ENCODE measurements at places on chromosomes 16 and 17.
A peak's percentile ranks its signal among the peaks of the same experiment; 100 is the strongest.

- no peak for DNase-seq
Observed at GRCh38 chr16:11182411-11182810, 73.6 kb downstream of the SOCS1 start.

- no peak for DNase-seq
Observed at GRCh38 chr17:57856792-57857620, 7.2 kb upstream of the MRPS23 start.

GRCh38 chr16:46658925-46659324 is 30.1 kb downstream of the VPS35 start:
- DNase-seq = peak; percentile 73

DNA sequence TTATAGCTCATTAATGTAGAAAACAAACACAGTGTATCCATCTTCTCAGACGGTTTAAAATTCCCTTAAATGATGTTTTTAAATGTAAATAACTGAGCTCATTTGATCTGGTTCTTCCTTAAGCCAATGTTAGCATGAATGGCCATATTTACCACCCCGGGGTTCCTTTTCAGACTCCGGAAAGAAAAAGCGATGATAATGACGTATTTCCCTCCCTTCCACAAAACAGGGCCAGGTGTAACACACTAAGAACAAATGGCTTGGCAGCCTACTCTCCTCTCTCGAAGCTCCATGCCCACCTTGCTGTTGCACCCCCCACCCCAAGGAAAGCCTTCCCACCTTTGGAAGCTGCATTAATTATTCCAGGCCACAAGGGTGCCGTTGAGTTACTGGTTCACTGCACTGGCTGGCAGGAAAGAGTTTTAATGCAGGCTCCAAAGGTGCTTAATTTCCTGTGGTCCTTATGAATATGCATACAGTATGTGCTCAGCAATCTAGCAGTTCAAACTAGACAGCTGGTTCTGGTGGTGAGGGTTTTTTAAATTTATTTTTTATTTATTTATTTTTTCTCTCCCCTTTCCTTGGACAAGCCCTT is 378.9 kb downstream of the WWOX start:
- peak; percentile 41 for DNase-seq

DNA sequence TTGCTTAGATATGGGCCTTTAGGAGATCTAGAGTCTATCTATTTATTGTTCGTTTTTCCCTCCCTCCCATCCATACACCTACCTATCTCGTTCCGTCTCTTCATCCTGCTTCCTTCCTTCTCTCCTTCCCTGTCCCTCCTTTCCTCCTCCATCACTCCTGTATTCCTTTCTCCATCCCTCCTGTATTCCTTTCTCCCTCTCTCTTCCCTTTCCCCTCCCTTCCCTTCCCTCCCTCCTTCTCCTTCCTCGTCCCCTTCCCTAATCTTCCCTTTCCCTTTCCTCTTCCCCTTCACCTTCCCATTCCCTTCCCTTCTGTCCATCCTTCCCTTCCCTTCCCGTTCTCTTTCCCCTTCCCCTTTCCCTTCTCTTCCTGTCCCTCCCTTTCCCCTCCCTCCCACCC is 10.6 kb downstream of the GP2 start:
- no peak for DNase-seq

GRCh38 chr16:54554581-54554980 is 268.0 kb upstream of the IRX3 start:
- no peak for DNase-seq

DNA sequence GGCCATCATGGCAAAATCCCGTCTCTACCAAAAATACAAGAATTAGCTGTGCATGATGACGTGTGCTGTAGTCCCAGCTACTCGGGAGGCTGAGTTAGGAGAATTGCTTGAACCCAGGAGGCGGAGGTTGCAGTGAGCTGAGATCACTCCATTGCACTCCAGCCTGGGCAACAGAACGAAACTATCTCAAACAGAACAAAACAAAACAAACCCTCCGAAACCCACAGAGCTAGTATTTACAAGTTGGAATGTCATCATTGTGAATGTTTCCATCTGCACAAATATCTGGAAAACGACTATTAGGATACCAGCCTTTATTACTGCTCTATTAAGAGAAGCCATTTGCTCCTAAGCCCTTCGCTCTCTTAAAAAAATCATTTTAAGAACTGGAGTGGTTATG is 26.0 kb downstream of the SMARCE1 start:
- no peak for DNase-seq

- peak; percentile 78 for DNase-seq
Observed at GRCh38 chr17:9239793-9240658, 218.7 kb downstream of the NTN1 start.

GRCh38 chr17:82748756-82749155 is 3.1 kb upstream of the TBCD start:
- no peak for DNase-seq

DNA sequence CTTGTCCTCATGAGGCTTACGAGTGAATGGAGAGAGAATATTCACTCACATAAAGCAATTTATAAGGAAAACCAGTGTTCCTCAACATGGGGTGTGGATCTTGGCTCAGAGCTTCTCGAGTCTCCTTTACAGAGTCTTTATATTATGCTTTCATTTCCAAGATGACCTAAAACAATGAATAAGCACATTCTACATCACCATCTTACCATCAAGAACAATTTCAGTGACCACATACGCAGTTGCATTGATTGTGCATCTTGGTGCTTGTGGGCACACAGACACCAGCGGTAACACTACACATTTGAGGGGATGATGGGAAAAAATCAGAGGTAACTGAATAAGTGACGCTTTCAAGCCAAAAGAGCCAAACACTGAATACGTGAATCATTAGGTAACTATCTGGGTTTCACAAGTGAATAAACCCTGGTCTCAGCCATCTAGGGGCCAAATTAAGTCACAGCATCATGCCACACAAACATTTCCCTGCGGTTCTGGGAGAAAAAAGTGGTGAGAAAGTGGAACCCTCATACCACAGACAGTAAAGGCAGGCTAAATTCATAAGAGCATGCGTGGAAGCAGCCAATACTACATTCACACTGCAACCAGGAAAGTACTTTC is 9.4 kb downstream of the CWC25 start:
- peak; percentile 54 for DNase-seq

- no peak for DNase-seq
Observed at GRCh38 chr16:73750639-73751038, 546.0 kb upstream of the PSMD7 start.

DNA sequence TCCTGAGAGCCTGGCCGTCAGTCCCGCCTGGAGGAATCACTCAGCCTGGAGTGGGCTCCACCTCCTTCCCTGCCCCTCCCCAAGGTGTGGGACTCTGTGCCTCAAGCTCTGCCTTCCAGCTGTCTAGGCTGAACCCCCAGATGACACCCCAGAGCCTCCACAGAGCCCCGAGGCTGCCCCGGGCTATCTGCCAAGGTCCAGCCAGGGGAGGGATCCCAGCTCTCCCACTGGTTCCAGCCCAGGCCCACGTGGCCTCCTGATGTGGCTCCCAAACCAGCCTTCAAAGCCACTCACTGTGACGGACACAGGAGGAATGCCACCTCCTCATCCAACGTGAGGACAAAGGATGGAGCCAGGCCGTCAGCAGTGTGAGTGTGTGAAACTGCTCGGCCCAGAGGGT is 45.6 kb upstream of the ENPP7 start:
- no peak for DNase-seq

- no peak for DNase-seq
Observed at GRCh38 chr16:81861503-81861902, 82.4 kb downstream of the PLCG2 start.

DNA sequence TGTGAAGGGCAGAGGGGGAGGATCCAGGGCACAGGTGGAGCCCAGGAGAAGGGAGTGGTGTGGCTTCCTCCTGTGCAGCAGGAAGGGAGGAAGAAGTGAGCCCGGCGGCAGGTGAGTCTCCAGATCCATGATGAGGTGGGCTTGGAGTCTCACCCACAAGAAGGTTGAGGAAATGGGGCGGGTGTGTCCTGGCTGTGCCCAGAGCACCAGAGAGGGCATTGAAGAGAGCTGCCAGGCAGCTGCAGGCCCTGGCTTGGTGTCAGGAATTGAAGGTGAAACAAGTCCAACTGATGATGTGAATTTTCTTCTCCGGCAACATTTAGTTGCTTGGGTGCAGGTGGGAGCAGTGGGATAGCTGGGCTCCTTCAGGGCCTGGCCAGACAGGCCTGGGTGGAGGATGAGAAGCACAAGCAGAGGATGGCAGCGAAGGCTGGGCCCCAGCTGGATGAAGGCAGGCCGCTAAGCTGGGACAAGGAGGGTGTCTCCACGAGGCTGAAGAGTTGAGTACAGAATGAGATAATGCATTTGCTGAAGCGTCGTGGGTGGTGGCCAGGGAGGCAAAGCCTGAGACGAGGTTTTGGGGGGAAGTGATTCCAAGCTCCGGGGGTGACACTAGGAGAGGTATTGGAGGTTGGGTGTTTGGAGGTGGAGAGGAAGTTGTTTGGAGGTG is 18.3 kb downstream of the NT5M start:
- no peak for DNase-seq

DNA sequence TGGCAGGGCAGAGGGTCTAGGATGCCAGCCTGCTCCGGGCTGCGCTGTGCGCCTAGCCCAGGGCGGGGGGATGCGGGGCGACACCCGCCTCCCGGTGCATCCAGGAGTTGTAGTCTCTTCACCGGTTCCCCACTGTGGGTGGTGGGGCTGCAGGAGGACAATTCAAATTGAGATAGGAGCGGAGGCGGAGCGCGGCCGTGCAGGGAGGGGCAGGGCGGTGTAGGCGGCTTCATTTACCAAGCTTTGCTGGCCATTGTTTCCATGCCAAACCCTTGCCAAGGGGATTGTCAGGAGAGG is 2047.4 kb downstream of the TP53TG3F start:
- DNase-seq = no peak

DNA sequence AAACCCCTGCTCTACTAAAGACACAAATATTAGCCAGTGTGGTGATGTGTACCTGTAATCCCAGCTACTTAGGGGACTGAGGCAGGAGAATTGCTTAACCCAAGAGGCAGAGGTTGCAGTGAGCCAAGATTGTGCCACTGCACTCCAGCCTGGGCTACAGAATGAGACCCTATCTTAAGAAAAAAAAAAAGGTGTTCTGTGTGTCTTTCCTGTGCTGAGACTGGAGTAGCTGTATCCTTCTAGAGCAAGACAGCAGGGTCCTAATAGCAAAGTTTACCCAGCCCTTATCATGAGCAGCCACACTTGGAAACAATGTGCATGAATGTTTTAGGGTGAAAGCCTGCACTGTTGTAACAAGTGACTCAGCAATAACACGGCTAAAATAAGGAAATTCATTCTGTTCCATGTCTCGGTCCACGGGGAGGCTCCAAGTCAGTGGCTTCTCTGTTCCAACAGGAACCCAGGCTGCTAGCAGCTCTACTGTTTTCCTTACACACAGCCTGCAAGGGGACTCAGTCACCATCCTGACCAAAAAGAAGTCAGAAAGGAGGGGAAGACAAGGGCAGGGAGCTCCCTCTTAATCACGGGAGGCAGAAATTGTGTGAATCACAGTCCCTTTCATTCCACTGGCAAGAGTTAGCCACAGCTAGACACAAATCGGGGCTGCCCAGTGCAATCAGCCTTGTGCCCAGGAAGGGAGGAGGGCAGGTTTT is 7.1 kb upstream of the SLC5A11 start:
- peak; percentile 90 for DNase-seq

- peak; percentile 44 for DNase-seq
Observed at GRCh38 chr17:82648742-82649331, 593 bp upstream of the WDR45B start.

DNA sequence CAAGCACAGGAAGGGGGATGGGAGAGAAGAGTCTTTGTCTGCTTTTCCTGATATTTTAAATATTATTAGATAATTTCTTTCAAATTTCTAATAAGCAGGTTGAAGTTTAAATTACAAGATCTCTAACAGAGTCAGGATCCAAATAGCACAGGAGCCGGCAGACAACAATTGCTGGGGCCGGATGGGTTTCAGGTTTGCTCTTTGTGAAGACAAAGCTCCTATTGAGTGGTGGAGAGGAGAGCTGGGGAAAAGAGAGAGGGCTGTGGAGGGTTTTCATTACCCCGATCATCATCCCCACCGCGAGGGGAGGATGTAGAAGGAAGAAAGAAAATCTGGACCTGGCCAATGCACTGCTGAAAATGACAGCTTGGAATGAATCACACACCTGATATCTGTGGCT is 197.3 kb downstream of the SOX9 start:
- DNase-seq = no peak

DNA sequence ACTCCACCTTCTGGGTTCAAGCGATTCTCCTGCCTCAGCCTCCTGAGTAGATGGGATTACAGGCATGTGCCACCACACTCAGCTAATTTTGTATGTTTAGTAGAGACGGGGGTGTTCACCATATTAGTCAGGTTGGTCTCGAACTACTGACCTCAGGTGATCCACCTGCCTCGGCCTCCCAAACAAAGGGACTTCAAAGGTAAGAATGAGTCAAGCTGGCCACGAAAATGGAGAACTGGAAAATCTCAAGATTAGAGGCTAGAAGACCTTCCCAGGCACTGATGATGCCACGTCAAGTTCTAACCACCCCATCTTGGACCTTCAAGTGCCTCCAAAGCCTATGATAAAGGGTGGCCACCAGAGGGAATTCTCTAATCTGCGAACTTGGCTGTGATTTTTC is 1.3 kb upstream of the CCL15 start:
- no peak for DNase-seq

DNA sequence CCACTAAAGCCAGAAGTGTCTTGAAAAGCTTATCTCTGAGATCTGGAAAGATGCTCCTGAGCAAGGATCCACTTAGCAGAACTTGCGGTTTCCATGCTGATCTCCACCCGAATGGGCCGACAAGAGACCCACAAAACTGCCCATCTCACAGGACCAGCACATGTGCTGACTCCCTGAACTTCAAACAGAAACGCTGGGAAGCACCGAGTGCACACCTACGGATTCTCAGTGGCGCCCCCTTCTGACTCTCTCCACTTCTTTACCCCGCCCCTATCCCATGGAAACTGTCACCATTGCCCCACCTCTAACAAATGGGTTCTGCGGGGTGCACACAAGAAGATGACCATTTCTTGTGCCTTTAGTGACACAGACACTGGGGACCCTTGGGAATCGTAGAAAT is 21.4 kb downstream of the CDRT4 start:
- peak; percentile 31 for DNase-seq

GRCh38 chr16:79970551-79971236 is 370.2 kb upstream of the MAF start:
- DNase-seq = peak; percentile 72

DNA sequence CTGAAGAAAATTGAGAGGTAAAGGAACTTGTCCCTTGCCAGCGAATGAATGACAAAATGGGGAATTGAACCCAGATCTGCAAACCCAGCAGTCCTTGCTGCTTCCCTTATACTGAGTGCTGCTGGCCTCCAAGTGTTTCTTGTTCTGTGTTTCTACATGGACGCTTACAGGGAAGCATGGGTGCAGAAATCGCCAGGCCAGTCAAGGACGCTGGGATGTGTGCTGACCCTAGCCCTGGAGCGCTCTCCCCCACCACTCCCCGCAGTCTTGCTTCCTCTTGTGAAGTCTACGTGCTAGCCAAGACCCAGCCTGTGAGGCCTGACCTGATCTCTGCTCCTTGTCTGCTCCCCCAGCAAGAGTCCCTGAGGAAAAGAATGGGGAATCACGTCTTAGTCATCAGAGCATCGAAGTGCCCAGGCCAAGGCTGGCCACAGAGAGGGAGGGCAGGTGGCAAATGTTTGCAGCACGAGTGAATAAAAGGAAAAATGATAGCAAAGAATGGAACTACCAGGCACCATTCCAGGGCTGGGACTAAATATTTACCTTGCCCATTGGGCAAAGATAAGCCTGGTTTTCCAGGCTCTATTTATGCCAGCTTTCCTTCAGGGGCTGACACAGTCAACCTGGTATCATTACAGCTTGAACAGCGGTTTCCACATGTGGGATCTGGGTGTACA is 17.4 kb downstream of the CA4 start:
- no peak for DNase-seq
